ENCODE measurements at places on chromosomes 2 and 18.

GRCh38 chr2:209368914-209369313 lies 54.9 kb upstream of the MAP2 start:
- DNase-seq: peak; percentile 32

DNA sequence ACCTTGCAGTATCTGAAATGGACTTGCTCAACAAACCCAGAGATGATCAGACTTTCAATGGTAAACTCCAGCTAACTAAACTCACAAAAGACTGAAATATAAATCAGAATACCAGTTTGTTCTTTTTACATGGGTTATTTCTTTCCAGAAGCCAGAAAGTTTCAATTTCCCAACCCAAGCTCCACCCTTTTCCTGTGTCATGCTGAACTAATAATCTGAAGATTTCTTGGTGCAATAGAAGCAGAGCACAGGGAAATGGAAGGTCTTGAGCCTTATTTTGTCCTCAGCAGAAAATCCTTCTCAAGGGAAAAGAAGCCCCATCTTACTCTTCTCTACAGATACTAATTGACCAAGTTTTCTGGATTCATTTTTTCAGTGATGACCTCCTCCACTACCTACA lies 93.3 kb upstream of the PAPOLG start:
- no peak for DNase-seq

DNA sequence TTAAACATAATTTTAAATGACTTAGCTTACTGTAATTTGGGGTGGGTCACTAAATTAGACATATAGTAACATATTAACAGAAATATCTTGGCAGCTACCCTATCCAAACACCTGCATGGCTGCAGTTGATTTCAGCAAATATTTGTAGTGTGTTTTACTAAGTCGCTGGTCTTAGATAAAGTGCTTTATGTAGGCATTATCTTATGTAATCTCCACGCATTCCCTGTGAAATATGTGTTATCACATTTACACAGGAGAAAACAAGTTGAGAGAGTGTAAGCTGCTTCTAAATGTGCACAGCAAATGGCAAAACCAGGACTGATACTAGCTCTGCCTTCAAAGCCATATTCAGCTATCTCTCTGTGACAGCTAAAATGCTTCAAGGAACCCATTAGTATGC lies 72.0 kb downstream of the NYAP2 start:
- DNase-seq: no peak

GRCh38 chr2:146764301-146764700 lies 1080.5 kb upstream of the ACVR2A start:
- no peak for DNase-seq

DNA sequence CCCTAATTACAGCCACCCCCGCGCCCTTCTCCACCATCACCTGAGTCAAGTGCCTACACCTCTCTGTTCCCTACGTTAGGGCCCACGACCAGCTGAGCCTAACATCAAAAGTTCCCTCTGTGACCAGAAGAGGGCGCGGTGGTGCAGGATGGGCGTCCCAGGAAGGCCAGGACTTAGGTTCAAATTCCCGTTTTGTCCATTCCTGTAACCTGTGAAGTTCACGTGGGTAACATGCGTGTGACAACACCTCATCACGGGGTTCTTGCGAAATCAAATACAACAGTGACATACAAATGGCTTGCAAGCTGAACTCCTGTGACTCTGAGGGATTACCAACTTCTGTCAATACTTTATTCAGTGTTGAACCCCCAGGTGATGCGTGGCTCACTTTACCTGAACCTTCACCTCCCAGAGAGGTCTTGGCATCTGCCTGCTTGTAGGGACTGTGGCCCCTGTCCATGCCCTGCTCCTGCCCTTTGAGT lies 207.9 kb downstream of the ARL4C start:
- DNase-seq: peak; percentile 59

- no peak for DNase-seq
Measured at GRCh38 chr2:216189410-216189809, 80.3 kb downstream of the XRCC5 start.

GRCh38 chr2:118853651-118854291 lies 6.3 kb upstream of the EN1 start:
- peak; percentile 66 for DNase-seq

- DNase-seq: no peak
Measured at GRCh38 chr2:230640540-230641011, 72.1 kb upstream of the CAB39 start.

DNA sequence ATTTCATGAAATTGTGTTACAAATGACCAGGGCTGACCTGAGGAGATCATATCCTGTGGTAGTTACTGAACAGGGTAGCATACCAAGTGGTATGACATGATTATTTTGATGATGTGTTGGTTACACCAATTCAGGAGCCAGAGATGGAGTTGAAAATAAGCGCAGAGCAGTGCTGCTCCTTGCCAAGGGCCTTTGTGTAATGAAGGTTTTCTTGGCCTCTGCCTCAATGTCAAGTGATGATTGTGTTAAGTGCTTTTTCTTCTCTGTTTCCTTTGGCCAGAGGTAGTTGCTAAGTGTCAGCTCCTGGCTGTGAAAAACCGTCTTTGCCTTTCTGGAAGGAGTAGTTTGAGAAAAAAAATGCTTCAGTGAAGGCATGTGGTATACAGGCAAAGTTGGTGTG lies 131.2 kb downstream of the CERS6 start:
- no peak for DNase-seq

- peak; percentile 8 for DNase-seq
Measured at GRCh38 chr2:127759931-127760330, 51.0 kb downstream of the WDR33 start.

- DNase-seq: no peak
Measured at GRCh38 chr2:85230679-85231467, 96.9 kb downstream of the TGOLN2 start.

- DNase-seq: no peak
Measured at GRCh38 chr2:44135296-44135695, 33.4 kb upstream of the PPM1B start.

DNA sequence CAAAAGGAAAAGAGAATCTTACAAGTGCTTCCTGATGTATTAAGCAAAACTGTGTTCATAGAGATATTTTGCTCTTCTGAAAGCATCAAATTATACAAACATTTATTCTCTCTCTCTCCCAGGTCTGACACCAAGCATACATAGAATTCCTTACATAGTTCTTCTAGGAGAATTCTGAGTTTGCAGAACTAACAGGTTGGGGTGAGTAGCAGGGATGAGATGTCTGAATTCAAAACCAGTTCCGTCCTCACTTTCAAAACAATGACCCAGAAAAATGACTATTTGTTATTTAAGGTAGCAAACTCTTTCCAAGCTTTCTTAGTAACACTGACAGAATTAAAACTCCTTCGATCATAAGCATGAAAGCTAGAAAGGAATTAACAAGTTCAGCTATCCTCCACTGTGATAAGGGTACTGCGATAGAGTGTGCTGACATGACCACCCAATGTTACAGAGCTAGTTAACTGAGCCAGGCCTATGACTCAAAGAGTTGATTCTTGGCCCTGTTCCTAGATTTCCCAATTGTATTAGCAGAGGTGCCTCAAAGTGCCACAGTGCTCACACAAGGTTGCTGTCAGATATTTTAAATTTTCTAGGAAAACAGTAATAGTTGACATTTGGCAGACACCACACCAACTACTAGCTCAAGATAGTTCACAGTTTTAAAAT lies 85.8 kb upstream of the SETBP1 start:
- peak; percentile 85 for DNase-seq
